ENCODE measurements at places on chromosomes 1 and 21.

- DNase-seq = no peak
These were observed 964.6 kb upstream of the B3GALT2 start for GRCh38 chr1:194151056-194151455.

DNA sequence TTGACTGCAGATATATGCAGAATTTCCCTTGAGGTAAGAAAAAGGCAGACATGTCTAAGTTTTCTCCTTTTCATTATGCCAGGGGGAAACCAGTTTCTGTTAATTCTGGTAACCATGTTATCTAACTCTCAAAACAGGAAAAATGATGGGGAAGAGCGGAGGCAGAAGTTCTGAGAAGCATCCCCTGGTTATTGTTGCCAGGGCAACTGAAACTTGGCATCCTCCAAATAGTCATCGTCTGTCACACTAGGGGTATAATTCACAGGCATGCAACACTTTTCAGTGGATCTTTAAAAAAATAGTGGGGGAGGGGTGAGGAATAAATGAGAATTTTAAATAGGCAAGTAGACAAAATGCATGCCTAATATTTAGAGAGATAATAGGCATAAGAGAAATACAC, 715.3 kb upstream of the CXADR start:
- DNase-seq = no peak

- DNase-seq = no peak
These were observed 41.1 kb upstream of the CCSAP start for GRCh38 chr1:229383961-229384360.

- no peak for DNase-seq
These were observed 56.2 kb upstream of the ENAH start for GRCh38 chr1:225709101-225709500.

DNA sequence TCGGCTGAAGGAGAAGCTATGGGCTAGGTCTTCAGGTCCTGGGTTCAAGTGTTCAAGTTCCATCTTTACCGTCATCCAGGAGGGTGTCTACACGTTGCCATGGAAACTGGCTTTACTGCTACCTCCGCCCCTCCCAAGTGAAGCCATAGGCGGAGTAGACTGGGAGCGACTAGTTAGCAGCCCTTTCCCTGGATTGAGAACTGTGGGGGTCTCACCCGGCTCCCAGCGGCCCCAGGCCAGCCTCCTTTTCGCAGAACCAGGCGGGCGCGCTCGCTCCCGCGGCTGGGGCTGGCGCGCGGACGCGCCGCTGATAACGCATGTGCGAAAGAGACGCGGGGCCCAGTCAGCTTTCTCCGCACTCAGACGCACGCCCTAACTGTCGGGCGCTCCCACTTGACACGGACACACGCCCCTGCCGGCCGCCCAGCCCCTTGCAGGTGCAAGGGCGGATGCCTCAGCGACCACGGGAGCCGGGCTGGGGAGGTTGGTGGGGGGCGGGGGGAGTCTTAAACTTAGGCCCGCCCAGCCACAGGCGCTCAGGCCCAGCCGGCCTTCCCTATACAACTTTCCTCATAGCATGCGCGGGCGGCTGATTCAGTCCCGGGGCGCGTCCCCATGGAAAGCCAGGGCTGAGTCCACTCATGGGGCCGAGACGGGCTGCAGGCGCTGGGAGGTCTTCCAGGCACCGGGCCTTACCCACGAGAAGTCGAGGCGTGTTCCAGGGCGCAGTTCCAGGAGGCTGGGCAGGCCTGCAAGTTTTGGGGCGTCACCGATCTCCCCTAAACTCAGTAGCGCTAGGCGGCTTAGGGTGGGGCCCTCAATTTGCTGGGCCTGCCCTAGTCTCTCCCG, 7.4 kb downstream of the EFNA4 start:
- peak; percentile 83 for DNase-seq

GRCh38 chr1:220815409-220815808, 28.7 kb downstream of the MTARC1 start:
- DNase-seq = no peak

- no peak for DNase-seq
These were observed 3.6 kb downstream of the ADGRL2 start for GRCh38 chr1:81804312-81804711.

DNA sequence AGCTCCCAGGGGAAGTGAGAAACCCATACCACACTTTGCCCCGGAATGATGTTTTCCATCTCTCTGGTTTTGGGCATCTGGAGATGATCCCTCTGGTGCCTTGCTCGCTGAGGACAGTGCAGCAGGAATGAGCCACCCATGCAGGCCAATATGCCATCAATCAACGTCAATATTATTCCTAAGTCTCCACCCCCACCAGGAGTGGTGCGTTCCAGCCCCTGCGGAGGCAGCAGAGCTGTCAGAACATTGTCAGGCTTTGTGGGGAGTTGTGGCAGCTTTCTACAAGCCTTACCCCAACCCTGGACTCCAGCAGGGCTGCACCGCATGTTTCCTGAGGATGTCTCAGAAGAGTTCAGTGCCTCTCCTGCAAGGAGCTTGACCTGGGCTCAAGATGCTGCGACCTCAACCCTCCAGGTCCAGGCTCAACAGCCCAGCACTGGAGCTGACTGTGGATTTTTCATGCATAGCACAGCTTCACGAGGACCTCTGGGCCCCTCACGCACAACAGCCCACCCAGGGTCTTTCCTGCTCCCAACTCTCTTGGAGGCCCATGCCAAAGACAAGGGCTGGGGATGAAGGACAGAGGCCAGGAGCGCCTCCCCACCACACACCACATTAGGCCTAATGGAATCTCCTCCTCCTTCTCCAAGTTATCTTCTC, 67.5 kb downstream of the PSMG1 start:
- no peak for DNase-seq

DNA sequence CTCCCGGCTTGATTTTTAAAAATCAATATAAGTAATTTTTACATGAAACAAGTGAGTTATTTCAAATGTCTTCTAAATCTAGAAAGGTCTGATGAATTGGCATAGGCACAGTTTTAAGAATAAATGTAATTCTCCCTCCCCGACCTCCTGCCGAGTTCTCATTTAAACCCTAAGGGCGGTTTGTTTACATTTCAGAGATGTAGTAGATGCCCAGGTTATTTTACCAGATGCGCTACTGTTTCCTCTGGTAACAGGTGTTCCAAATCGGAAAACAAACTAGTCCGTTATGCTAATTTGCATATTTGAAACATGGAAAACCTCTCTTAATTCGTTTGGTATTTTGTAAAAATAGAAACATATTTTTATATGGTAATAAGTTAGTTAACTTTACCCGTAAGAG, 53.8 kb upstream of the CFAP126 start:
- DNase-seq = no peak

DNA sequence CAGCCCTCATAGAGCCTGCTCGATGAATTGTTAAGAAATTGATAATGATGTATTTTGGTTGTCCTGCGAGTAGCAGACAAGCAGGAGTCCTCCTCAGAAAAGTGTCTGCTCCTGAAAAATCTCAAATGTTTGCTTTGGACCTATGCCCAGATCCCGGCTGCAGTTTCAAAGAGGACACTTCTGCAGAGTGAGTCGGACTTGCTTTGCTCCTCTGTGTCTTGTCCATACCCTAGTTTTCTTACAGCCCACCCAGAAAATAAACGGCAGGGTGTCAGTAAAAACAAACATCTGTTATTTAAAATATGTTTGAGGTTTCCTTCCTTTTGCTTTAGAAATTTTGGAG, 2.8 kb downstream of the S100A10 start:
- DNase-seq = no peak

DNA sequence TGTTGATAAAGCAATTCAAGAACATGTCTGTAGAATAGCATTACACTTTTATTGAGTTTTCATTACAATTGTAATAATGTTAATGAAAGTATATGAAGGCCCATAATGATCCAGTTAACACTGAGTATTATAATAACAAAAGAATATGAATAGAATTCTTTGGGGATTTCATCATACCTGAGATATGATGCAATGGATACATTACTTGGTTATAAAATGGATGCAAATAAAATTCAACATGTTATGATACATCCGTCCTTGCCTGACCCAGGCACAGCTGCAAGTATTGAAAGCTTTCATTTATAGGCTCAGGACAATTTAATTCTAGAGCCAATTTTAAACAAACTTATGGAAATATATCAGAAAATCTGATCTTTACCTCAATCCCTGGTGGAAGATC, 8.2 kb upstream of the KCNA3 start:
- DNase-seq = no peak

DNA sequence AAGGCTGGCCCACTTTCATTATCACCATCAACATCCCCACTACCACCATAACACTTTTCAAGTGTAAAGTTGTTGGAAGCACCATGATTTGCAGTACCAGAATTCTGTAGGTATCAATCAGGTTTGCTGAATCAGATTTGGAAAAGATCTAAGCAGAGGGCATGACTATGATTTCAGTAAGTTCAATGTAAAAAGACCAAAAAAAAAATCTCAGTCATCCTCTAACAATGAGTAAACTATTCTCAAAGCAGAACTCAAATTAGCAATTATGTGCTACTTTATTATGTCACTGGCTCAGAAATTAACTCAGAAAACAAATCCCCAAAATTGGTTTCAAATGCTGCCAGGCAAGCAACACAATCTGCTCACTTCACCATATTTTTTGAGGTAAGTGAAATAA, 187.8 kb upstream of the HP1BP3 start:
- no peak for DNase-seq

DNA sequence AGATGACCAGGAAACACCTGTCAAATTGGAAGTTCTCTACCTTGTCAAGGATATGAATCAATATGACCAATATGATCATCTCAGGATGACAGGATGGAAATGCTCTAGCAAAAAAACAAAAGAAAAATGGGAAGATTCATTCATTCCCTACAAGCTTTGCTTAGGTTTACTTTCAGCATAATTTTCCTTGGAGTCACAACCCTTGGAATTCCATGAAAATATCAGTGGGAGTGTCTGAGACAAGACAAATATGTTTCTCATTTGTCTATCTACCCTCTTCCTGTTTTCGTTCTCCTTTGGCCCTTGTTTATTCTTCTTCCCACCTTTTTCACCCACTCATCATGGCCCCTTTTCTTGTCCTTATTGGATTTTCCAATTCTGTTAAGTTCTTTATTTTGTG, 50.6 kb downstream of the COLGALT2 start:
- DNase-seq = no peak

- no peak for DNase-seq
These were observed 68.5 kb upstream of the SDC3 start for GRCh38 chr1:30977105-30977504.

- no peak for DNase-seq
These were observed 31.7 kb downstream of the RUNX3 start for GRCh38 chr1:24898152-24898908.

GRCh38 chr1:31700468-31701090, 3.2 kb downstream of the COL16A1 start:
- DNase-seq = no peak

DNA sequence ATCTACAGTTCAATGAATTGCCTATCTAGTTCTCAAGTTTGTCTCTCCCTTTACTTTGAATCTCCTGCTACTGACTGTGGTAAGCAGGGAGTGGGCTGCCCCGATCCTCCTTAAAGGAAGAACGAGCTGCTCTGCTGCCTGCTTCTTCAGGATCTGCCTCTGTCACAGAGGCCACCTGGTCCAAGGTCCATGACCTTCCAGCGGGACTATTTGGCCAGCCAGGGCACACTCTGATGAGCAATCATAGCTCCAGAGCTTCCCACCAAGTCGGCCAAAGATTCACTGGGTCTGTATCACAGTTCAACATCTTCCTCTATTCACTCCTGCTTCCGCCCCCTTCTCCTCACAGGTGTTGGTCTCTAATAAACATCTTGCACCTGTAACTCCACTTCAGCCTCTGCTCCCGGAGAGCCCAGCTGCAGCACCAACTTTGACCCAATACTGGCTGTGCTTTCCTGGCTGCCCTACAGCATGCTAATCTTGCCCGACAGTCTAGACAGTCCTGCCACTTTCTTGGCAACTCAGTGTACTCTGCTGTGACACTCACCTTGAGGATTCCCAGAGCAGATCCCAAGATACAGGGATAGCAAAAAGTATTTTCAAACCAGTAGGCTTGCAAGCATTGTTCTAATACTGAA, 16.9 kb upstream of the MAP10 start:
- no peak for DNase-seq

- no peak for DNase-seq
These were observed 204.9 kb downstream of the TBX15 start for GRCh38 chr1:118783095-118783758.

DNA sequence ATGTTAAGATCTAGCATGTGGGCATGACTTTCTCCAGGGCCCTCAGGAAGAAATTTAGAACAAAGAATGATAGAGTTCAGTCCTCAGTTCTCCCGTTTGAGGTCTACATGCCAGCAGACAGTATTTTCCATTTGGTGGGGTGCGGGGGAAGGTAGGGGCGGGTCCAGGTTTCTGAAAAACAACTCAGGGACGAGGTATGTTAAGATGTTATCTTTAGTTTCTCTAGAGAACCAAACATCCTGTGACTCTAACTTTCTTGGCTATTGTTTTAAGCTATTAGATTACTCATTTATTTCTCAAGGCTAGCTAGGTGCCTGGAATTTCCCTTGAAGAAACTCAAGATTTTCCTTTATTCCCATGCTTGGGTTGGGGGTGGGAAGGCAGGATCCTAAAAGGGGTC, 42.3 kb upstream of the SYT14 start:
- no peak for DNase-seq

GRCh38 chr21:25708467-25709065, 26.1 kb downstream of the ATP5PF start:
- peak; percentile 60 for DNase-seq

DNA sequence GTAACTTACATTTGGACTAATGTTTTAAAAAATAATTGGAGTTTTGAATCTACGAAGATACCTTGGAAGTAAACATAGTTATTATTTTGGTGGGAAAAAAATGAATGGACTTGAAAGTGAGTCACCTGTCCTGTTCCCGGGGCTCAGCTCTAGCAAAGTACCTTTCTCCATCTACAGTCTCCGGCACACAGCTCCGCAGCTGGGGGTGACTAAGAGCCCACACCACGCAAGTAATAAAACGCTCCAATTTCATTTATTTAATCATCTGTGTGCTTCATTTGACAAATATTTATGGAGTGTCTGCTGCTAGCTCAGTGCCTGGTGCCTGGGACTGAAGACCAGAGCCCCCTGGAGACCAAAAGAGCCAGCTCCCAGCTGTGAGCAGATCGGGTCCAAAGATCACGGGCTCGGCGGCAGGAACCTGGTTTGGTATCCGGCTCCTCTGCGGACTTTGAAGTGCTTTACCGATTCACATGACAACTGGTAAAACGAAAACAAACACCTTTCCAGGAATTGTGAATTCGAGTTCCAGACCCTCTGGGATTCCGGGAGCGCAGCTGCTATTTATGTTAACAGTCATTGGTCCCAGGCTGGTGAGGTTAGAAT, 1.7 kb upstream of the RIPK4 start:
- no peak for DNase-seq

DNA sequence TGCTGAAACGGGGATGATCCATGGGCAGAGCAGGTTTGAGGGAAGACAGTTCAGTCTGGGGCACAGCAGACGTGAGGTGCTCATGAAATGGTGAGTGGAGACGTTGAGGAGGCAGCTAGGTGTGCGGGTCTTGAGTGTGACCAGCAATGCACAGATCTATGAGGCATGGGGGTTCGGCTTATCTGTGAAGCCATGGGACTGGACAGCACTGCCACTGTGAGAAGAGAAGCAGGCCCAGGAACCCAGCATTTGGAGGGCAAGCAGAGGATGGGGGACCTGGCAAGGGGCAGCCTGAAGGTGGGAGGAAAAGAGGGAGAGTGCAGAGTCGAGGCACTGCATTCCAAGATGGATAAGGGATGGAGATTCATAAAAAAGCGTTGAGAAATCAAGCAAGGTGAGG, 8.0 kb downstream of the CSF1 start:
- DNase-seq = no peak

- no peak for DNase-seq
These were observed 113.2 kb downstream of the RUNX1 start for GRCh38 chr21:34935898-34936297.
